ENCODE measurements at places on chromosomes 6 and 20. TPM values are rescaled to one million over a fixed set of nuclear protein-coding genes. Genes with fewer than 3 reads are reported as not detected.

The SRXN1 gene
- 58.9 TPM for total RNA-seq

The STMND1 gene
- total RNA-seq, result not detected

DNA sequence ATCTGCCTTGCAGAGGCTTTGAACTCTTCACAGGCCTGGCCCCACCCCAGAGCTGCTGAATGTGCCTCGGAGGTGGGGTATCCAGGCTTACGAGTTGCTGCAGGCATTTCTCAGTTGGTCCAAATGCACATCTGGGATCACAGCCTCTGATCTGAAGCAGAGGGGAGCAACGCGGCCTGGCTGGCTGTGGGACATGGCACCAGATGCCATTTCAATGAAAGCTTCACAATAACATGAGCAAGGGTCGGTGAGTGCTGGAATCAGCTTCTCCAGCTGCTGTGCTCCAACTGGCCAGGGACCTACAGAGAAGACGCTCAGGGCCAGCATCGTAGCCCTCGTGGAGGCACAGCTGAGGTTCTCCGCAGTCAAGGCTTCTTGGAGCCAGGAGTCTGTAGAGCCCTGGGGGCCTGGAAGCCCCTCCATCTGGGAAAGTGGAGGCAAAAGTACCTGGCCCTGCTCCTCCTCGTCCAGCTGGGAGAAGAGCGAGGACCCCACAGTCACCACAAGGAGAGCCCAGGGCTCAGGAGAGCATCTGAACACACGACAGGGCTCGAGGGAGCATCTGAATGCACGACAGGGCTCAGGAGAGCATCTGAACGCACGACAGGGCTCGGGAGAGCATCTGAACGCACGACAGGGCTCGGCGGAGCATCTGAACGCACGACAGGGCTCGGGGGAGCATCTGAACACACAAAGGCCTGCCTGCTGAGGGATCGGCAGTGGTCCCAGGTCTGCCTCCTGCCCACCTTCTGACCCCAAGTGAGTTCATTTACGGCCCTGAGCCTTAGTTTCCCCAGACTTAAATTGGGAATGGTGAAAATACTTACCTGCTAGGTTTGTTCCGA lies 165.2 kb downstream of the DLL1 start:
- no peak for DNase-seq

DNA sequence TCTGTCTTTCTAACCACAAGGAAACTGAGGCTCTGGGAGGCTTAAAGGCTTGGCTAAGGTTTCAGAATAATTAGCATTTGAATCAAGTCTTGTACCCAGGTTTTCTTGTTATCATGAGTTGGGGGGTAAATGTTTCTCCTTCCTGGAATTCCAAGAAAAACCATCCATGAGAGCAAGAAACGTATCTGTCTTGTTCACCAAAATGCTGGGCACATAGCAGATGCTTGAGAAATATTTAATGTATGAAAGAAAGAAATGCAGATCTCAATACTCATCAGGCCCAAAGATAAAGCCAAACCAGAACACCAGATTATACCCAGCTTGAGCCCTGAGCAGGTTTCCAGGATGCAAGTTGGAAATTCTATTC lies 164.6 kb downstream of the CLIC5 start:
- no peak for DNase-seq

GRCh38 chr6:12952318-12952717 lies 235.8 kb downstream of the PHACTR1 start:
- DNase-seq, result no peak

DNA sequence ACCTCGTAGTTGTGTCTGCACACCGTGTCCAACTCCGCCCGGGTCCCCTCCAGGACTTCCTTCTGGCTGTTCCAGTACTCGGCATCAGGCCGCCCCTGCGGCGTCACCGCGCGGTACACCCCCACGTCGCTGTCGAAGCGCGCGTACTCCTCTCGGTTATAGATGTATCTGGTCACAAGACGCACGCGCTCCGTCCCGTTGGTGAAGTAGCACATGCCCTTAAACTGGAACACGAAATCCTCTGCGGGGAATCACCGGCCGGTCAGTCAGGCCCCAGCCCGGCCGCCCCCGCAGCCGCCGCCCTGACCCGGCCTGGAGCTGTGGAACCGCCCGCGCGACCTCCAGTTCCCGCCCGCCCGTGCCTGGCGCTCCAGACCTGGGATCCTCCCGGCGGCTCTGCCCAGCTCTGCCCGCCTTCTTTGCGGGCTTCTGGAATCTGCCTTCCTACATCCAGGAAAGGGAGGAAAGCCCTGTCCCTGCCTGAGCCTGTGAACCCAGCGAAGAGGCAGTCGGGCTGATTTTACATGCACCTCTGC lies 1.6 kb downstream of the HLA-DQB1 start:
- DNase-seq, result no peak

Measured in renal cortical epithelial cell (primary cell).